ENCODE measurements at places on chromosomes 4 and X.

DNA sequence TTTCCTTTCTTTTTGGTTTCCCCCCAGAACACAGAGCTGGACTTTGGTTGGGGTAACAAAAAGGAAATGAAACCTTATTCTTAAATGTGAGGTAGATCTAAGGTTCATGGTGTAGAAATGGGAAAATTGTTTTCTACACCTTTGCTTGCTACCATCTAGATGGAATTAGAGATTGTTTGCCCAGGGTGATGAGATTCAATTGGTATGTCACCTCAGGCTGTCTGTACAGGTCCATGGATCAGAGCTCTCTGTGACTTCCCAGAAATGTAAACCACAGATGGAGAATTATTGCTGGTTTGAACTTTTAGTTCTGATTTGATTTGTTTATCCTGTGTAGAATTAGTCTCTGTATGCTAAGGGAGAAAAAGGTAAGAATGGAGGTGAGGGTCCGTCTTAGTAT lies 146.7 kb downstream of the PCDH7 start:
- DNase-seq: no peak

DNA sequence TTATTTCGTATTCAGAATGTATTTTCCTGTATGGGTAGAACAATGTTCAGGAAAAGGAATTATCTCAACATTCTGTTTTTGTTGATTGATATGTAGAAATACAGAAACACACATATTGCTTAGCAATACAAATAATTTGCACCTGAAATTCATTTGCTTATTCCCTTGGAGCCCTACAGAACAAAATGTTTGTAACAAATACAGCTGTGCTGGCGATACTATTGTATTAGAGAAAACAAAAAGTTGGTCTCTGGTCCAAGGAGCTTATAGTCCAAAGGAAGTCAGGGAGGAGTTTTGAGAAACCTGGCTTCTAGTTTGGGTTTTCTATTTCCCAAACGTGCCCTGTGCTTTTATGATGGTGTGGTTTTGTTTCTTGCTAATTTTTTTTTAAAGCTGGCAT lies 37.8 kb upstream of the CAPN6 start:
- DNase-seq: no peak

GRCh38 chrX:2741386-2741785 lies 10.5 kb upstream of the XG start:
- no peak for DNase-seq

GRCh38 chr4:164956766-164957643 lies 20.5 kb downstream of the TRIM61 start:
- DNase-seq: peak; percentile 63

GRCh38 chr4:185465707-185466106 lies 5.8 kb downstream of the CCDC110 start:
- no peak for DNase-seq

GRCh38 chr4:54082168-54082567 lies 17.8 kb upstream of the CHIC2 start:
- DNase-seq: no peak

DNA sequence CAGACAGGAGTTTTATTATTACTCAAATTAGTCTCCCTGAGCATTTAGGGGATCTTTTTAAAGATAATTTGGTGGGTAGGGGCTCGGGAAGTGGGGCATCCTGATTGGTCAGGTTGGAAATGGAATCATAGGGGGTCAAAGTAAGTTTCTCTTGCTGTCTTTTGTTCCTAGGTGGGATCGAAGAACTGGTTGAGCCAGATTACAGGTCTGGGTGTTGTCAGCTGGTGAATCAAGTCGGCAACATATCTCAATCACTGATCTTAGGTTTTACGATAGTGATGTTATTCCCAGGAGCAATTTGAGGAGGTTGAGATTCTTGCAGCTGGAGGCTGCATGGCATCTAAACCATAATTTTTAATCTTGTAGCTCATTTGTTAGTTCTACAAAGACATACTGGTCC lies 629.5 kb upstream of the AMOT start:
- DNase-seq: no peak

DNA sequence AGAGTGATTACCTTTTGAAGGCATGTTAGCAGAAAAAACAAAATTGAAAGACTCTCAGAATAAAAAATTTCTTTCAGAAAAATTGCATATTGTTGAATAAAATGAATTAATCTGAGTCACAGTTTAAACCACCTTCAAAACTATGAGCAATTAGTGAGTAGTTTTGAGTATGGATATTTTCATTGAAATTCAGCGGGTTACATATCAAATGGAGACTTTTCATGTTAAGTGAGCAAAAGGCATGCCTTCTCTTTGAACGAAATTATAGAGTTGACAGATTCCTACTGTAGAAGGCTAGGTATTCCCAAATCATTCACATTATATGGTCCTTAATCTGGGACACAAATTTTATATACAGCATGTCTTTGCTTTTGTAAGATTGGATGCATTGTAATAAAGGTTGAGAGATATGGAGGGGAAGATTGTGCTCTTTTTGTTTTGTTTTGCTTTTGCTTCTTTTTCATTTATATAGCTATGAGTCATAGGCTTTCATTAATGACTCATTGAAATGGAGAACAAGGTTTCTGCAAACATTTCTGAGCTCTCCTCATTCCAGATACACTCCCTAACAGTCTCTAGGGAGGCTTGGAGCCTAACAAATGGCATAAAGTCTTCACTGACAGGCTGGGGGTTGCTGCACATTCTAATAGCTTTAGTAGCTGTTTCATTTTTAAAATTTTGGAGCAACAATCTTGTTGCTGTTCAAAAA lies 21.6 kb downstream of the PCDH18 start:
- no peak for DNase-seq

Data from frontal cortex (tissue), 4 donors.